ENCODE measurements at places on chromosomes 2 and 18.
A peak's percentile ranks its signal among the peaks of the same experiment; 100 is the strongest.

DNA sequence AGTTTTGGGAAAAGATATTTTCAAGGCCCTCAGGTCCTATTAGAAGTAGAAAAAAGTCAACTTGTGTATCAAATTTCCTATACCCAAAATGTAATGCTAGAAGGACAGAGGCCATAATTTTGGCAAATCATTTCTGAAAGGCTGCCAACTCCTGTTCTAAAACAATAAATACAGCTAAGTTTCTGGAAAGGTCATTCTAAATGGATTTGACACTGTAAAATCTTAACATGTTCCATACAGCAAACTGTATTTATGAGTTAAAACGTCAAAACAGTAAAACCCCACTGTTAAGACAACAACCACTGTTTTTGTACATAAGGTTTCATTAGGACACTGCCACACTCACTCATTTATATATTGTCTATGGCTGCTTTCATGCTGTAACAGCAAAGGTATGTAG lies 9.7 kb downstream of the FAM98A start:
- no peak for DNase-seq

DNA sequence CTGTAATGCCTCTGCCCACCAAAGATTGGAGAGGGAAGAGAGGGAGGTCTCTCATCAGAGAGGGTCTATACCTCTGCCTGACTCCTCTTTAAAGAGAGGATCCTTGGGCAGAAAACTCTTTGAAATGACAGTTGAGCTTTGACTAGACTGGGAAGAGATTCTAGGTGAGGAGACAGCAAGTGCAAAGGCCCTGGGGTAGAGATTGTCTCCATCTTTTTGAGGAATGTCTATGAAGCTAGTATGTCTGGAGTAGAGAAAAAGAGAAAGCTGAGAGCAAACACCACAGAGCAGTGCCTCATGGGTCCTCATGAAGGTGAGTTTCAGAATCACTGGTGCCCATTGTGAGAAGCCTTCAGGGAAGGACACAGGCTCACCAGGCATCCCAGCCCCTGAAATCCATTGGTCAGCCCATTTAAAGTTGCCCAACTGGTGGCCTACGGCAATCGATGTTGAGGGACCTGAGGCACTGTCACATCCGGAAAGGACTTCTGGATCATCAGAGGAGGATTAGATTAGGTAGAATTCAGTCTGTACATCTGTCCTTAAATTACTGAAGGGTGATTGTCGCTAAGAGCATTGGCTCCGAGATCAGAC lies 31.5 kb downstream of the LBH start:
- peak; percentile 20 for DNase-seq

DNA sequence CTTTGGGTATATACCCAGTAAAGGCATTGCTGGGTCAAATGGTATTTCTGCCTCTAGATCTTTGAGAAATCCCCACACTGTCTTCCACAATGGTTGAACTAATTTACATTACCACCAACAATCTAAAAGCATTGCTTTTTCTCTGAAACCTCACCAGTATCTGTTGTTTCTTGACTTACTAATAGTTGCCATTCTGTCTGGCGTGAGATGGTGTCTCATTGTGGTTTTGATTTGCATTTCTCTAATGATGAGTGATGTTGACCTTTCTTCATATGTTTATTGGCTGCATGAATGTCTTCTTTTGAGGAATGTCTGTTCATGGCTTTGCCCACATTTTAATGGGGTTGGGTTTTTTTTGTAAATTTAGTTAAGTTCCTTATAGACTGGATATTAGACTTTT lies 382.6 kb upstream of the ZNF804A start:
- DNase-seq = no peak

GRCh38 chr18:25144820-25145219 lies 207.1 kb downstream of the ZNF521 start:
- no peak for DNase-seq

GRCh38 chr2:109689182-109689930 lies 75.2 kb downstream of the SOWAHC start:
- peak; percentile 48 for DNase-seq
